ENCODE measurements at places on chromosomes 5 and 9. TPM values are rescaled to one million over a fixed set of nuclear protein-coding genes. Genes with fewer than 3 reads are reported as not detected.

The HRH2 gene
- total RNA-seq = 0.13 TPM

The SLC22A4 gene
- total RNA-seq = 5.7 TPM

The ZFP37 gene
- 1.4 TPM for total RNA-seq

The ANKRA2 gene
- total RNA-seq = 13.4 TPM

The CD72 gene
- total RNA-seq = 0.13 TPM

The NTNG2 gene
- 0.77 TPM for total RNA-seq

The C7 gene
- 0.51 TPM for total RNA-seq

The RGS14 gene
- 3.7 TPM for total RNA-seq

The RNF180 gene
- total RNA-seq = 2.9 TPM

The PCDHGA12 gene
- 3.5 TPM for total RNA-seq

The VCAN gene
- 0.25 TPM for total RNA-seq

The PTGER4 gene
- 5.9 TPM for total RNA-seq

The PSD2 gene
- total RNA-seq = under 0.01 TPM

The HEMGN gene
- total RNA-seq = not detected

The EHMT1 gene
- 38.3 TPM for total RNA-seq

The PCDHB14 gene
- total RNA-seq = 0.51 TPM

All from dermis microvascular lymphatic vessel endothelial cell (primary cell).